ENCODE measurements at places on chromosomes 2 and 18.

DNA sequence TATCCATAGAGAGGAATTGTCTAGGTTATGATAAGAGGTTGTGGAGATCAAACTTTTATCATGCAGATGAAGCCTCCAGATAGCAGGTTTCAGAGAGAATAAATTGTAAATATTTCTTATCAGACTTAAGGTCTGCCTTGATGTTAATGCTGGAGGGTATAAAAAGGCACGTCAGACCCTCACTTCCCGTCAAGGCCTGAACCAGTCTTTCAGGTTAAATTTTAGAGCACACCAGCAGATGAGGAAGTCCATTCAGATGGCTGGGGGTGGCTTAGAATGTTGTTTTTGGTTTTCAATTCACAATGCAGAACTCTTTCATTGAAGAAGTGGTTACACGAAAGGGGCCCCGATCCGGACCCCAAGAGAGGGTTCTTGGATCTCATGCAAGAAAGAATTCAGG lies 144.4 kb upstream of the FBXO11 start:
- no peak for DNase-seq

GRCh38 chr18:34330308-34330707 lies 105.6 kb upstream of the NOL4 start:
- DNase-seq: no peak

DNA sequence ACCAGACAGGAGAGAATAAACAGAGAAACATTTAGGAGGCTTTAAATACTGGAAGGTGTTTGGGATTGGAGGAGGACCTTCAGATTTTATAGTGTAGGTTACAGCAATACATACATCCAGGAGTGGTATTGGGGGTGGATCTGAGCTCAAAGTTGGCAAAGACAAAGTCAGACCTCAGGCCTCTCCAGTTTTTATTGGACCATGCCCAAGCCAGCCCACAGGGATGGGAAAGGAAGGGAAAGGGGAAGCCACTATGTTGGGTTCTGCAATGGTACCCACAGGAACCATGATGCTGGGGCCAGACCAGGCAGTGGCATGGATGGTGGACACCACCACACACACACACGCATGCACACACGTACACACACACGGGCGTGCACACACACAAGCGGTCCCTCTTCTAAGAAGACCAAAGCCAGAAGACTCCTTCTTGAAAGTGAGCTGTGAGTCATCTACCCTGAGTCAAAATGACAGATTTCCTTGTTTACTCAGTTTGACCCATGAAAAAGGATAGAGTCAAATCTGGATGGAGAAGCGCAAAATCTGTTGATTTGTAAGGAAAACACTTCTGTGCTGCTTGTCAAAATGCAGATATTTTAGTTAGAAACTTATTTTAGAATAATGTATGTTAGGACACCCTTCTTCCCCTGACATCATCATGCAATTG lies 87.9 kb downstream of the TRABD2A start:
- no peak for DNase-seq

GRCh38 chr2:212640428-212640827 lies 101.8 kb upstream of the ERBB4 start:
- no peak for DNase-seq

DNA sequence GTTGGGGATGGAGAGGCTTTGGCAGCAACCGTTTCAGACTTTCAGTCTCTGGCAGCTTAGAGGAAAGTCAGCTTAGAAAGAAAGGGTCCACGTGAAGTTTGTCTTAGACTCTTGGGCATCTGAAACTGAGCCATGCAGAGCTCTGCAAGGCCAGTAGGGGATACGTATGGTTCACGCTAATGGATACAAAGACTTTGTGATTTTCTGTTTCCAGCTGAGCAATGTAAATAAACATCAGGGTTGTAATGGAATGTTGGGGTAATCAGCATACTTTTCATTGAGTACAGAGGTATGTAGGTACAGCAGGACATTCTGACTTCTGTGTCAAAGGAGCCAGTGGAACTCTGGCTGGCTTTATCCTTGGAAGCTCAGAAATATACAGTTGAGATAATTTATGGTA lies 31.0 kb downstream of the RALB start:
- no peak for DNase-seq

DNA sequence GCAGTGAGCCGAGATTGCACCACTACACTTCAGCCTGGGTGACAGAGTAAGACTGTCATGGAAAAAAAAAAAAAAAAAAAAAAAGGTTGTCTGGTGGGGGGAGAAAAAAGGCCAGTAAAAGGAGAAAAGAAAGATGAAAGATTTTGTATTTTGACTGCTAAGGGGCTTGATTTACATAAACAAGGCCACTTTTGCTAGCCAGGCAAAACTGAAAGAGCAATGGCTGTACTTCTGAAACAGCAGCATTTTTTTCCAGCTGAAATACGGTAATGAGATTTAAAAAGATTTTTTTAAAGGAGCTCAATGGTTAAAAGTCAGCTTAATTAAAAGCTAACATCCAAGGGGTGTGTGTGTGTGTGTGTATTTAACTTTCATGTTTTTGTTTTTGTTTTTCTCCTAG lies 11.3 kb upstream of the OXER1 start:
- DNase-seq: no peak

- DNase-seq: no peak
Observed at GRCh38 chr2:149049142-149049541, 10.6 kb downstream of the LYPD6B start.

DNA sequence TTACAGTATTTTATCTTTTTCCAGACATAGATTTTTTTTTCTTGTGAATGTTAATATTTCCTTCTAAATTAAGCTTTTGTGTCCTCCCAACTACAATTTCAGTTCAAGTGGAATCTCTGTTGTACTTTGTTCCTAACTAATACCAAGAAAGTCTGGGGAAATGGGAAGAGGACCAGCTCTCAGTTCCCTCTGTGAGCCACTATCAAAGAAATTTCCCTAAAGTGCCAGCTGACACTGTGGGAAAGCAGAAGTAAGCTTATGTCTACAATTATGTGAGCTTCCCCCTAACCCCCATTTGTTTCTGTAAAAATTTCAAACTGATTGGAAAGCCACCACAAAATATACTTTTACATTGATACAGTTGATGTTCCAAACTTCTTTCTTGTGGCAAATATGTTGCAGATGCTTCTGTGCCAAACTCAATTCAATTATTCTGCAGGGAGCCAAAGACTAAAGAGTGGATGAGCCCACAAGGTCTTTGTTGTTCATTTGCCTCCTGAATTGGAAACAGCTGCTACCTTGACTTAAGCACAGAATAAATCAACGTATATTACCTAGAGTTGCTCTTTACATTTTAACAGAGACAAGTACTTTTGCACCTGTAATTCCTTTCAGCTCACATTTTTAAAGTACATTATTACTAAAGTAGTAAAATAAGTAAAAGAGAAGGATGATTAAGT lies 306.6 kb downstream of the PTH2R start:
- peak; percentile 5 for DNase-seq

GRCh38 chr2:41966920-41967319 lies 80.9 kb upstream of the PKDCC start:
- DNase-seq: peak; percentile 31

- DNase-seq: no peak
Observed at GRCh38 chr2:43841949-43842865, 3.4 kb downstream of the ABCG8 start.

- no peak for DNase-seq
Observed at GRCh38 chr2:119760237-119760955, 674 bp downstream of the PTPN4 start.

DNA sequence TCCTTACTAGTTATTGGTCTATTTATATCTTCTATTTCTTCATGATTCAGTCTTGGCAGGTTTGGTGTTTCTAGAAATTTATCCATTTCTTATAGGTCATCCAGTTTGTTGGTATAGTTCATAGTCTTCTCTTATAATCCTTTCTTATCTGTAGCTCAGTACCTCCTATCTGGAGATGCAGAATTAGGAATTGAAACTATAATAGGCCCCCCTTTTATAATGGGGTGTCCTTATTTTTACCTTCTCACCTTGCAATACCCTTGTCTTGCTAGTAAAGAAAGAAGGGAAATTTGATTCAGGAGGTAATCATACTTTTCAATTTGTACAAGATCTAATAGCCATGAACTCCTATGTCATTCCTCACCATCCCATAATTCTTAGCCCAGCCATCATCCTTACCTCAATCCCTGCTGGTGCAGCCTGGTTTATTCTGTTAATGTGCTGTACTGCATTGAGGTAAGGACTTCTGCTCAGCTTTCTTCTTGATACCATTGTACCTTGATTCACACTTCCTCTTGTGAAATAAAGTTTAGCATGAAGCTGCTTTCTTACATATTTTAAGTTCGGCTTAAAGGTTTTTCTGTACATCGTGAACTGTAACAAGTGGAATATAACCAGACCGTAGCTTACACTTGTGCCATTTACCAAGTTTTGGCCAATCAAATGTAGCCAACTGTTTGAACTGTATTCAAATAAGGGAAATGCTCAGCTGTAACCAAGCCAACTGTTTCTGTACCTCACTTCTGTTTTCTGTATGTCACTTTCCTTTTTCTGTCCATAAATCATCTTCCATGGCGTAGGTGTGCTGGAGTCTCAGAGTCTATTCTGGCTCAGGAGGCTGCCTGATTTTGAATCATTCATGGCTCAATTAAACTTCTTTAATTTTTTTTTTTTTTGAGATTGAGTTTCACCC lies 40.1 kb upstream of the PTH2R start:
- no peak for DNase-seq

- peak; percentile 57 for DNase-seq
Observed at GRCh38 chr2:68282811-68283418, 30.6 kb upstream of the PPP3R1 start.

DNA sequence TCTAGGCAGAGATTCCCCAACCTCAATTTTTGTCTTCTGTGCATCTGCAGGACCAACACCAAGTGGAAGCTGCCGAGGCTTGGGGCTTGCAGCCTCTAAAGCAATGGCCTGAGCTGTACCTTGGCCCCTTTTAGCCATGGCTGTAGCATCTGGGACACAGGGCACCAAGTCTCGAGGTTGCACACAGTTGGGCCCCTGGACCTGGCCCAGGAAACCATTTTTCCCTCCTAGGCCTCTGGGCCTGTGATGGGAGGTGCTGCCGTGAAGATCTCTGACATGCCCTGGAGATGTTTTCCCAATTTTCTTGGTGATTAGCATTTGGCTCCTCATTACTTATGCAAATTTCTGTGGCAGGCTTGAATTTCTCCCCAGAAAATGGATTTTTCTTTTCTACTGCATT lies 105.7 kb upstream of the LDAH start:
- DNase-seq: no peak

DNA sequence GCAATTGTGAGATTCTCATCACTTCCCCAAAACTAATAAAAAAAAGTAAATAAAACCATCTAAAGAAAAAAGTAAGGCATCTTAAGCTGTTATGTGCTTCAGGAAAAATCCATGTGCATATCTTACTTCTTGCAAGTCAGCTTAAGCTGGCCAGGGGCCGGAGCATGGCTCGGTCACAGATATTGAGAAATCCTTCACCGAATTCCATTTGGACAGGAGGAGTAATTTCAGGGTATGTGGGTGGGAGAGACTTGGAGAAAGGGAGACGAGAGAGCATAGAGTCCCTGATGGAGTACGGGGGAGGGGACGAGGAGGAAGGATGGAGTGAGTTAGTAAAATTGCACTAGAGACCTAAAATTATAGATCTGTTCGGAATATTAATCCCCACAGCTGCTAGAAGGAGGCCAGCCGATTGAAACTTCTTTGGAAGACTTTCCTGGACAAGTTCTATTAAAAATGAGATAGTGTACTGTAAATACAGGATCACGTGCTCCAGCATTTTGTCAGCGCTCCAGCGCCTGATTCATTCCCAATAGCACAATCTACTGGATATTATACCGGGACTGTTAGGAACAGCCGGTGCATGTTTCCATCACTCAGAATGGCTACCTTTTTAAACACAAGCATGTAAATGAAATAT lies 438.5 kb downstream of the ZNF516 start:
- DNase-seq: no peak

GRCh38 chr2:109177635-109178034 lies 48.6 kb downstream of the SH3RF3 start:
- no peak for DNase-seq

DNA sequence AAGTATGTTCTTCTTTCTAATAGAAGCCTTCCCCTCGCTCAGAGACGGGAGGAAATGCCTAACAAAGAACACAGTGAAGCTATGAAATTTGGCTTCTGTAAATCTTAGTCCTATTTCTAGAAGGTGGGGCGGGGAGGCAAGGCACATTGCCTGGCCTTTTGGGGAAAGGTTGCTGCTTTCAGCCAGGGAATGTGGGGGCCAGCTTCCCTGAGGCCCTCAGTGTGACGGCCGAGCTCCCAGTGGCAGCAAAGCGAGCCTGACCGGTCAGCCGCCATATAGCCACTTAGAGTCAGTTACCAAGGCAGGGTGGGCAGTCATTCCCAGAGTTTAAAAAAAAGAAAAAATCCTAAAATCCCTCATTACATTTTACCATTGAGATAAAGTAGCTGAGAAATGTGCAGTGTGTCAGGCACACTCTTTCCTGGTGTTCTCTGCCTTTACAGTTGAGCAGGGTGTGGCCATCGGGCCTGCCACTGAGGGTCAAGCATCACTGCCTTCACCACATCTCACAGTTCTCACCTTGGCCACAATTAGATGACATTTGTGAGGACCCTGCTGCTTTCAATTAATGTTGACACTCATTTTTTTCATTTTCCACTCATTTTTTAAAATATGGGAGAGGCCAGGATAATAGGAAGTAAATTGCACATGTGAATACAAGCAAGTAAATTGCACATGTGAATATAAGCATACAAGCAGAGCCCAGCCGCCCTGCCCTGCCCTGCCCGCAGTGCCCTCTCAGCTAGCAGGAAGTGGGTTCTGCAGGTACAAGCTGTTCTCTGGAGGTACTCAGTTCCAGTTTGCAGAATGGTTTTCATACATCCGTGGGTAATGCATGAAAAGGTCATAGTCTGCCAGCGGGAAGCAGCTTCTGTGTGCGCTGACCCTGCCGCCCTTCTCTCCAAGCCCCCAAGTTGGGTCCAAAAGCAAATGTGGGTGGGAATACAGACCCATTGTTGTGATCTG lies 76.9 kb downstream of the WDSUB1 start:
- no peak for DNase-seq

DNA sequence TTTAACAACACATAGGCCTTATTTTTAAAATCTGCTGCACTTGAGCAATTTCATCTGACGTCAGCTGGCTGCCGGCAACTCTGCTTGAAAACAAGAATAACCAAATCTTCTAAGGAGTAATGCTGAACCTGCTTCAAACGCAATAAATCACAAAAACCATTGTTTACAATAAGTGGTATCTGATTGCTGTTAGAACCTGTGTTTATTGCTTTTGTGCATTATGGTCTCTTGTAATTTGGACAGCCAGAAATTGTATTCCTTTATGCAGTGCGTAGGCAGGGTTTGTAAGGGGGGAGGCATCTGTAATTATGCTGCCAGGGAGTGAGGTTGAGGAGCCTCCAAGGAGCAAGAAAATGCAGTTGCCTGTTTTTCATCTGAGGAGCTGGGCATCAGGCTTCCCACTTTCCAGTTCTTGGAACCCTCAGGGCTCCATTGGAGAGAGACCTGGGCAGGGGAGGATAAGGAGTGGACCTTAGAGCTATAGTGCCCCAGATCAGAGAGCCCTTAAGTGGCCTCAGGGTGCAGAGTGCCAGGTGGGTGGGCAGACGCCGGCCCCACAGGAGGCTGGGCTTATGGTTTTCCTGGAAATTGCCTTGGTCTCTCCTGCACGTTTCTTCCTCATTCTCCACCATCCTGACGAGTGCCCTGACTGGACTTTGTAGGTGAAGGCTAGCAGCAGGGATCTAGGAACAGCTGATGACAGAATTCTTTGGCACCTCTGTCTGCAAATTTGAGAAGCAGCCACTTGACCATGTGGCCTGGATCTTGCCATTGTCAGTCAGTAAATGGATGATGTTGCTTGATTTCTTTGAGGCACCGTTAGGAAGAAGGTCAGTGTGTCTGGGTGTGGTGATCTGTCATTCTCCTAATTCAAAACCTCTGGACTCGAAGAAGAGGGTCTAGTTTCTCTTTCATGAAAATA lies 129.2 kb downstream of the KLHL29 start:
- no peak for DNase-seq
